ENCODE measurements at places on chromosomes 2 and 18. TPM values are rescaled to one million over a fixed set of nuclear protein-coding genes. Genes with fewer than 3 reads are reported as not detected.

CRYBA2 gene
- not detected for total RNA-seq

KCNJ3 gene
- total RNA-seq, result 0.06 TPM

DNA sequence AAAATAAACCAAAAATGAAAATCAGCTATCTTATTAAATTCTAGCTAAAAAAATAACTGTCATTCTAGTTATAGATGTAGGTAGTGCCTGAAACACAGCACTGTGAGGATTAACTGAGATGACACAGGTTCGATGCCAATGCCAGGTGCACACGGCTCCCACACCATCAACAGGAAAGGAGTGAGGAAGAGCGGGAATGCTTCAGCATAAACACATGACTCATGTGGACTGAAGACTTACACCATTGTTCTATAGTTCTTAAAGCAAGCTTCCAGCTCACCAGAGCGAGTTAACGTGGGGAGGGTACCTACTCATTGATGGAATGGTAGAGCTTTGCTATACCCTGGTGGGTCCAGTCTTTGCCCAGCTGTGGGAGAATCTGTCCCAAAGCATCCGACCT is 76.7 kb downstream of the EMILIN2 start:
- no peaks in the 10 kb centered on the region for H3K27me3 ChIP-seq
- DNase-seq, result no peak
- H3K27ac ChIP-seq, result no peak overlapping the region
- peaks cover 31% of the 10 kb centered on the region for H3K36me3 ChIP-seq
- no peak overlapping the region for H3K4me3 ChIP-seq

- peaks cover 3% of the 10 kb centered on the region for H3K36me3 ChIP-seq
- no peak overlapping the region for H3K4me3 ChIP-seq
- no peaks in the 10 kb centered on the region for H3K27me3 ChIP-seq
- no peak for DNase-seq
- H3K27ac ChIP-seq, result no peak overlapping the region
These were observed 37.6 kb downstream of the FARP2 start for GRCh38 chr2:241393524-241394196.

GRCh38 chr2:29247336-29247914 is 132.2 kb downstream of the CLIP4 start:
- no peaks in the 10 kb centered on the region for H3K4me1 ChIP-seq
- no peaks in the 10 kb centered on the region for H3K36me3 ChIP-seq
- H3K27me3 ChIP-seq, result no peaks in the 10 kb centered on the region
- no peak for DNase-seq
- H3K27ac ChIP-seq, result no peak overlapping the region

All from lung (tissue), 17 donors.